Activated naive CD8-positive, alpha-beta T cell treated with anti-CD3 and anti-CD28 coated beads for 36 hours (primary cell): ENCODE measurements at places on chromosomes 1 and 21. TPM values are rescaled to one million over a fixed set of nuclear protein-coding genes. Genes with fewer than 3 reads are reported as not detected.

GRCh38 chr1:58905628-58906221 is 121.9 kb upstream of the JUN start:
- peaks cover 20% of the 10 kb centered on the region for H3K4me1 ChIP-seq
- H3K4me3 ChIP-seq: no peak overlapping the region
- no peaks in the 10 kb centered on the region for H3K36me3 ChIP-seq
- H3K27me3 ChIP-seq: no peaks in the 10 kb centered on the region

GRCh38 chr1:238384381-238384780 is 493.7 kb upstream of the ZP4 start:
- no peak overlapping the region for H3K4me3 ChIP-seq
- H3K27ac ChIP-seq: no peak overlapping the region
- no peaks in the 10 kb centered on the region for H3K27me3 ChIP-seq
- no peaks in the 10 kb centered on the region for H3K36me3 ChIP-seq
- no peak for DNase-seq

GRCh38 chr1:25811384-25812082 is 8.2 kb upstream of the MTFR1L start:
- no peaks in the 10 kb centered on the region for H3K4me1 ChIP-seq
- DNase-seq: no peak
- H3K36me3 ChIP-seq: peaks cover 2% of the 10 kb centered on the region
- no peak overlapping the region for H3K4me3 ChIP-seq
- H3K27ac ChIP-seq: no peak overlapping the region
- no peaks in the 10 kb centered on the region for H3K27me3 ChIP-seq

- H3K4me1 ChIP-seq: no peaks in the 10 kb centered on the region
- H3K4me3 ChIP-seq: no peak overlapping the region
- peaks cover 22% of the 10 kb centered on the region for H3K36me3 ChIP-seq
- no peak for DNase-seq
These were observed 50.8 kb downstream of the PTBP2 start for GRCh38 chr1:96772349-96772748.

DNA sequence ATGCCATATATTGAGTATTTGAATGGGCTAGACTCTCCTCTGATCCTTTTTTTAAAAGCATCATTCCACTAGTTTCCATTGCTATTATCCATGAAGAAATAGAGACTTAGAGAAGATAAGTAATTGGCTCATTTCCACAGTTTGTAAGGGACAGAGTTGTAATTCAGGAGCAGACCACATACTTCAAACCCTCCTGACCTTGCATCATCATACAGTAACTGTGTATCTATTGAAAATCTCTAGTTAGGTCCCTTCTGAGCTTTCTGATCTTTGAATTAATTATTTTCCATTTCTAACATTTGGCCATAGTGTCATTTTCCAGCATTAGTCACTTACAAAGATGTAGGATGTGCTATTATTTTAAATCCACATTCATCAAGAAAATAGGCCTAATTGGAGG is 386.5 kb upstream of the ST6GALNAC5 start:
- no peak for DNase-seq
- peaks cover 2% of the 10 kb centered on the region for H3K36me3 ChIP-seq
- no peak overlapping the region for H3K4me3 ChIP-seq
- H3K27me3 ChIP-seq: no peaks in the 10 kb centered on the region
- H3K27ac ChIP-seq: no peak overlapping the region

DNA sequence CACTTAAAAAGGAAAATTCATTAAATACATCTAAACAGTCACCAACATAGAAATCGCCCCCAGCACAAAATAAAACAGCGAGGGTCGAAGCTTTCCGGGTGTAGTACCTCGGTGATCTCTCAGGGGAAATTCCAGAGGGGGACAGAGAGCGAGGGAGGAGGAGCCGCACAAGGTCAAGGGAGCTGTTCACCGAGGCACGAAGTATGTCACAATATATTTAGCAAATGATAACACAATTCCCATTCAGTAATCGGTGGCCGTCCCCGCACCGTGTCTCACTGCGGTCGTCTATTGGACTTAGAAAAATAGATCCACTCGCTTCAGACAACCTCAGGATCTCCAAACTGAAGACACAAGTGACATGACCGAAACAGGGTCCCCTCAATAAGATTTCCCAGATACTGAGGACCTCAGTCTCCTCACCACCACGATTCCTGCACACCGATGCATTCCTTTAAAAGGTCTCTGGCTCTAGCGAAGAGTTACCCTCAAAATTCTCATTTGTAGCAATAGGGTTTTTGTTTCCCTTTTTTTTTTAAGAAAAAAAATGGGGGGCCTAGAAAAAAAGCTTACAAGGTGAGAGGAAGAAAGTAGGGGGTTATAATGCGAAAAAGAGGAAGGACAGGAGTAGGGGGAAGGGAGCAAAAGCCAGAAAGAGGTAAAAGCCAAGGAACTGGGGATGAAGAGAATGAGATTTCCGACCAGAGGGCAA is 1.1 kb downstream of the LPGAT1 start:
- H3K4me3 ChIP-seq: peak overlapping the region; percentile 87
- H3K27me3 ChIP-seq: no peaks in the 10 kb centered on the region
- peaks cover 49% of the 10 kb centered on the region for H3K4me1 ChIP-seq
- DNase-seq: no peak

Gene RPE65
- not detected for total RNA-seq

DNA sequence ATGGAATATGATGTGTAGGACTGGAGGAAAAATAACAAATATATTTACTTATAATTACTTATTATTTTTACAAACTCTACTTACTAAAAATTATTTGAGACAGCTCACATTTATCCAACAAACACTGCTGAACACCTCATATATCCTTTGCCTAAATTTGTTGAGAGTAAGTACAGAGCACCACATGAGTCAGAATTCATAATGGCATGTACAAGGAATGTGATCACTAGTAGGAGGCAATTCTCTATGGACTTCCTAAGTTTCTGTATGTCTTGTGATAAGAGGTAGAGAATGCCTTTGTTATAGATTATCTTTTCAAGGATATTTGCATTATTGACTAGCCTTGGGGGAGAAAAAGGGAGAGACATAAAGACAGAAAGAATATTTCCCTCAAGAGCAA is 8.2 kb upstream of the ST6GALNAC3 start:
- H3K27ac ChIP-seq: no peak overlapping the region
- H3K27me3 ChIP-seq: peaks cover 4% of the 10 kb centered on the region
- no peak for DNase-seq
- no peaks in the 10 kb centered on the region for H3K36me3 ChIP-seq
- H3K4me1 ChIP-seq: no peaks in the 10 kb centered on the region

- H3K27me3 ChIP-seq: peaks cover 15% of the 10 kb centered on the region
- H3K4me1 ChIP-seq: no peaks in the 10 kb centered on the region
- H3K27ac ChIP-seq: peak overlapping the region; percentile 14
- DNase-seq: no peak
- H3K36me3 ChIP-seq: no peaks in the 10 kb centered on the region
These were observed 119.9 kb upstream of the POU3F1 start for GRCh38 chr1:38166461-38166860.

- H3K27me3 ChIP-seq: no peaks in the 10 kb centered on the region
- H3K4me1 ChIP-seq: peaks cover 25% of the 10 kb centered on the region
- H3K4me3 ChIP-seq: peak overlapping the region; percentile 66
These were observed 62.3 kb downstream of the SLC19A1 start for GRCh38 chr21:45479691-45480675.

- no peak for DNase-seq
- no peaks in the 10 kb centered on the region for H3K4me1 ChIP-seq
- H3K27ac ChIP-seq: no peak overlapping the region
- no peaks in the 10 kb centered on the region for H3K27me3 ChIP-seq
- no peak overlapping the region for H3K4me3 ChIP-seq
These were observed 88.0 kb downstream of the SPSB1 start for GRCh38 chr1:9380711-9381110.
